ENCODE measurements at places on chromosomes 3 and 15. TPM values are rescaled to one million over a fixed set of nuclear protein-coding genes. Genes with fewer than 3 reads are reported as not detected.

GRCh38 chr15:77851691-77852090 is 219.0 kb upstream of the LINGO1 start:
- no peak for DNase-seq

GRCh38 chr15:51493892-51494291 is 128.7 kb downstream of the DMXL2 start:
- no peak for DNase-seq

- DNase-seq = no peak
Measured at GRCh38 chr3:112897791-112898190, 51.1 kb upstream of the CD200R1L start.

DNA sequence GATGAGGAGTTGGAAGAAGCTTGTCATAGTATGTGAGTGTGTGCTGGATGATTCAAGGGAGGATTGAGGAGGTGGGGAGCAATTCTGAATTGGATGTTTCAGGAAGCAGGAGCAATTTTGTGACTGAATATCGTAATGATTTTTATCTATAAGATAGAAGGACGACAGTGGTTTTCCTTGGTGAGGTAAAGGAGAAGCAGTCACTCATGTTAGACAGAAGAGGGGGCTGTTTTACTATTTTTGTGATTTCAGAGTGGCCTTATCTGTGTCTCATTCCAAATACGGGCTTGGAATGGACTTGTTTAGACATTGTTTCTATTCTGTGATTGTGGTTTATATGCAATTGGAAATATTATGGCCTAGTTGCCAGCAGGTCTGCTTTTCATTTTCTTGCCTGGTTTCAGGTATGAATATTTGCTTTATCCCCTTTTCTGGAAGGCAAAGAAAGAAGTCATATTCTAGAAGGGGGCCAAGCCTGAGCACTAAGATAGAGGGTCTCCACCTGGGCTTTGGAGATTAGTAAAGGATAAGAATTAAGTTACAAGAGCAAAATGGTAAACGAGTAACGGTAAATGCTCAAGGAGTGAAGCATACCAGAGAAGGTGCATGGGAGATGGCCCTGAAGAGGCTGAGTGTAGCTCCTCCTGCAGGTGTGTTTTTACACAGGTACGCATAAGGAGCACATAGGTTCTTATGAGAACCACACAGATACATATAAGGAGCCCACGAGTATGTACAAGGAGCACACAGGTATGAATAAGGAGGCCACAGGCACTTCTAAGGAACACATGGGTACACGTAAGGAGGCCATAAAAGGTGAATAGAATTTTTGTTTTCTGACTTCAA is 124.6 kb upstream of the KCNAB1 start:
- peak; percentile 57 for DNase-seq

DNA sequence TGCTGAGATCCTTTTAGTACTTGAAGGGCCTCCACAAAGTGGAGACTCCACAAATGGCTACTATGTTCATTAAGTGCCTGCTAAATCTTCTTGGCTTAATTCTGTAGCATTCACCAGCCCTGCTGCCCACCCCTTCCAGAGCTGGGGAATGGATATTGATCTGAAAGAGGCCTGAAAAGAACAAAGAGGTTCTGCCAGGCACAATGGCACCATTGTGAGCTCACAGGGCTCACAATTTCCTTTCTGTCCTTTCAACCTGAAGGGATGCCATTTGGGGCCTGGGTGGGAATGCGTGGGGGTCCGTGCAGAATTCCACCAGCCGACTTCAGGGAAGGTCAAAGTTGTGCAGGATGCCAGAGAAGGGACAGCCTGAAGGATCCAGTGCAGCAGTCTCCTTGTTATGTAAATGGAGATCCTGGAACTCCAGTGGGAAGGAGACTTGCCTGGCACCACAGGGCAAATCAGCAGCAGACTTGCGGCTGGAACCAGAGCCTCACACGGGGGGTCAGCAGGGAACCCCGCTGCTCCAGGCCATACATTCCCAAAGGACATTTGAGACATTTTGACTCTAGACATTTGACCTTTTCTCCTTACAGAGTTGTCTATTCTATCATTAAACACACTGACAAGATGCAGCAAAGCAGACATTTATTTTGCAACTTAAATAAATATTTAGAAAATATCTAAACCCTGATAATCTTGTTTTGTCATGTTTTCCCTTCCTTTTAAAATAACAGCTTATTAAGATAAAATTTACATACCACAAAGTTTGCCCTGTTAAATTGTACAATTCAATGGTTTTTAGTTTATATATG is 21.5 kb upstream of the MORF4L1 start:
- DNase-seq = no peak

DNA sequence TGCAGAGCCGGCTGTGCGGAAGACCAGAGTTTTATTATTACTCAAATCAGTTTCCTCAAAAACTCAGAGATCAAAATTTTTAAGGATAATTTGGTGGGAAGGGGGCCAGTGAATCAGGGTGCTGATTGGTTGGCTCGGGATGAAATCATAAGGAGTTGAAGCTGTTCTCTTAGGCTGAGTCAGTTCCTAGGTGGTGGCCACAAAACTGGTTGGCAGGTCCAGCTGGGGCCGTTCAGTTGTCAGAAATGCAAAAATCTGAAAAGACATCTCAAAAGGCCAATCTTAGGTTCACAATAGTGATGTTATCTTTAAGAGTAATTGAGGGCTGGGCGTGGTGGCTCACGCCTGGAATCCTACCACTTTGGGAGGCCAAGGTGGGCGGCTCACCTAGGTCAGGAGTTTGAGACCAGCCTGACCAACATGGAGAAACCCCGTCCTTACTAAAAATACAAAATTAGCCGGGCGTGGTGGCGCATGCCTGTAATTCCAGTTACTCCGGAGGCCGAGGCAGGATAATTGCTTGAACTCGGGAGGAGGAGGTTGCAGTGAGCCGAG is 2.3 kb upstream of the ZNF589 start:
- no peak for DNase-seq

Gene PLCL2
- 3.3 TPM for total RNA-seq

DNA sequence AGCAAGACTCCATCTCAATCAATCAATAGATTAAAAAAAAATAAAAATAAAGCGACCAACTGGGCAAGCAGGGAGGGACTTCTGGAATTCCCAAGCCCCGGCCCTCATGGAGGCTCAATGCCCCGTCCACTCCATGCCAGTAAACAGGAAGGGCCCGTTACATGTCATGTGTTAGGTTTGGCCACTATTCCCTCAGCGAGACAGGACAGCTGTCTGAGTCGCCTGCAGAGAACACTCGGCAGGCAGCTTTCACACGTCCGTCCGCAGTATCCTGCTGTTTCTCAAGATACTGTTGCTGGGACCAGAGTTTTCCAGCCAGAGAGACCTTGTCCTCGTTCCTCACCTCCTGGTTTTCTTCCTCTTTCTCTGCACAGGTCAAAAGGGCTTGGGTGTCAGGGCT is 18.0 kb downstream of the TMEM44 start:
- no peak for DNase-seq

DNA sequence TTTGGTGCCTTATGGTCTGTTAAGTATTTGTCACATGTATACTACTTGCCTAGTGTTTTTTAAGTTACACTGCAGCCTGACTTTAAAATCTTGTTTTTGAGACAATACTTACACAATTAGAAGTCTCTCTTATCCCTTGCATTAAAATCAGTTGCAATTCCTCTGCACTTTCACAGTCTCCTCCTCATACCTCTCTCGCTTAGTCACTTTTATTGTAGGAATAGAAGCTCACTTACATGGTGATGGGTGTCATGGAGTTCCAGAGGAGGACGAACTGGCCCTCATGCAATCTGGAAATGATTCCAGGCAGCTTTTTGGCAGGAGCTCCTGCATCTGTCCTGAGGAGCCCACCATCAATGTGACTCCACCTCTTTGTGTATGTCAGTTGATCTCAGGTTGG is 238.4 kb upstream of the TBC1D5 start:
- peak; percentile 60 for DNase-seq

- DNase-seq = no peak
Measured at GRCh38 chr15:101329309-101329863, 34.3 kb upstream of the SNRPA1 start.

DNA sequence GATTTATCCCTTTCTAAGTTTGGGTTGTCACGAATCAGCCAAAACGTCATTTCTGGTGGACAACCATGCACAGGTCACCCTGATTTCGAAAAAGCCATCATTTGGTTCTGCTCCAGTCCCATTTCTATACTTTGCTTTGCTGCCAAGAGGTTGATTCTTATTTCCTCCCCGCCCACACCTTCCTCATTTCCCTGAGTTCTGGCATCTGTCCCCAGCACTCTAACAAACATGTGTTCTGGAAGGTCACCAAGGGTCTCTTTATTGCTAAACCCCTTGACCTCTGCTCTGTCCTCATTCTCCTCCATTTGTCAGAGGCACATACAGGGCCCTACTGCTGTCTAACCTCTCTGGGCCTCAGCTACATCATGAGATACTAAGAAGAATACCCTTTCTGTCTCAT is 36.4 kb upstream of the PTPRG start:
- DNase-seq = no peak

GRCh38 chr3:195119461-195120266 is 151.3 kb downstream of the XXYLT1 start:
- peak; percentile 78 for DNase-seq

GRCh38 chr3:99712291-99712954 is 74.0 kb downstream of the COL8A1 start:
- no peak for DNase-seq

GRCh38 chr3:23612296-23612891 is 193.4 kb upstream of the UBE2E1 start:
- DNase-seq = peak; percentile 48

DNA sequence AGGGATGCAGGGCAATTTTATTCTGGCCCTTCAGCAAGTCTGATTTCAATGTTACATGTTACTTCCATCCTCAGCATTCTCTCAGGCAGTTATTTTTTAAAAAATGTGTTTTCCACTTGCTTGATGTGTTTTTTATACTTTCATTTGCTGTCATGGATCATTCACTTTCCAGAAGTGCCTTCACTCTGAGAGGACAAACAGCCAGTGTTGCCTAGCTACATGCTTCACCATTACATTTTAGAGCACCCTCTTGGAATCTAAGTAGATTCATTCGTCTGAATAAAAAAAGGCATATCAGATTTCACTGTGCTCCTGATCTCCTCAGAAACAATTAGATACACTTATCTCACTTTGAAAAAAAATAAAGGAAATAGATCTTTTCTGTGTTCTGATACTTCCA is 93.6 kb upstream of the POU1F1 start:
- DNase-seq = no peak

GRCh38 chr3:162130582-162130981 is 634.0 kb downstream of the OTOL1 start:
- no peak for DNase-seq

DNA sequence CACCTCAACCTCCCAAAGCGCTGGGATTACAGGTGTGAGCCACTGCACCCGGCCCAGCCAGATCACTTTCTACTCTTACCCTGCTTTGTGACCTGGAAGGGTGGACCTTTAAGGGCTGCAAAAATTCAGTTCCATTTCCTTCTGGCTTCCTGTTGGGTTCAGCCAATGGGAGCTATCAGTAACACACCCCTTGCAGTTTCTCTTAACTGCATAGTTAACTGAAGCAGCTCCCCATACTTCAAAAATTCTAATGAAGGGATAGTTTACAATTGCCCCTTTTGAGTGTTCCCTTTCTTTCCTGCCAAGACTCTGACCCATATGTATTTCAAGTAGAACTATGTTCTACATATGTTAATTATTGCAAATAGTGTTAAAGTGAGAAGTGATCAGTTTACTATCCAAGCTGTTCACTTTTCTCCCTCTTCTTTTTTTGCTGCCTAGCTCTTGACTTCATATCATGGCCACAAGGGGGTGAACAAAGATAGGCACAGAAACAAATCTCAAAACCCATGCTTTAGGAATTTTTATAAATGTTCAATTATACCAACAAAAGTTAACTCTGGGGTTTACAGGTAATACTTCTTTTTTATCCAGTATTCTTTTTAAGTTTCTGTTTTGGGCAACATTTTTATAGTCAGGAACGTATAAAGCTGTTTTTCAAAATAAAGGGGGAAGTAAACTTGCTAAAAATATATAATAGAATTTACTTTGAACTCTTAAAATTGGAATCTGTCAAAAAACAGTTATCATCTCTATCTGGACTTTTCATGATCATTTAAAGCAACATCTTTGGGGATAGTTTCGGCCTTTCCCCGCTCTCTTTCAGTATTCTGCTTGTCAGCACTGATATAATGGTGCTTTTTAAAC is 8.1 kb downstream of the PGBD4 start:
- peak; percentile 43 for DNase-seq

- no peak for DNase-seq
Measured at GRCh38 chr3:134312072-134312872, 61.6 kb upstream of the RYK start.

GRCh38 chr3:64143409-64144130 is 81.7 kb downstream of the PRICKLE2 start:
- DNase-seq = peak; percentile 83

DNA sequence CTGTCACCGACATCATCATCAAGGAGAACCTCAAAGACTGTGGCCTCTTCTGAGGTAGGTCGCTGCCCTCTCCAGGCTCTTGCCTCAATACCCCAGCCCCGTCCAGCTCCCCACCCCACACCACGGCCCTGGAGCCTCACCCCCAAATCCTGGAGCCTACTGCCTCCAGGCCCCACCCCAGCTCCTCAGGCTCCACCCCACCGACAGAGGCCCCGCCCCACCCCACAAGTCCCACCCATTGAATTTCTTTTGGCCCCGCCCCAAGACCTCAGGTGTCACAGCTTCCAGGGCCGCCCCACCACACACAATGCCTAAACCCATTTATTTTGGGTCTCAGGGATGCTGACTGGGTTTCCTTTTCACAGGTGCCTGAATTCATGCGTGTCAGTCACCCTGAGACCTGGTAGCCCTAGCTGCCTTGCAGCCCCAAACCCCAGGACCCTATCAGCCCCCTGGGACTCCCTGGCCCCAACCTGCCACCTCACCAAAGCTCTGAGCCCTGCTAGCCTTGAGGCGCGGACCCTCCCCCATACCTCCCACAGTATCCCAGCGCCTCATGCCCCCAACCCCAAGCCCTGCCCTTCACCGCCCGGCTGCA is 3.6 kb downstream of the GNAT1 start:
- DNase-seq = no peak

GRCh38 chr15:99914723-99915122 is 181.5 kb upstream of the LYSMD4 start:
- DNase-seq = no peak

- peak; percentile 56 for DNase-seq
Measured at GRCh38 chr3:46500656-46501635, 3.2 kb downstream of the RTP3 start.

GRCh38 chr3:59082106-59082505 is 32.3 kb upstream of the CFAP20DC start:
- no peak for DNase-seq

DNA sequence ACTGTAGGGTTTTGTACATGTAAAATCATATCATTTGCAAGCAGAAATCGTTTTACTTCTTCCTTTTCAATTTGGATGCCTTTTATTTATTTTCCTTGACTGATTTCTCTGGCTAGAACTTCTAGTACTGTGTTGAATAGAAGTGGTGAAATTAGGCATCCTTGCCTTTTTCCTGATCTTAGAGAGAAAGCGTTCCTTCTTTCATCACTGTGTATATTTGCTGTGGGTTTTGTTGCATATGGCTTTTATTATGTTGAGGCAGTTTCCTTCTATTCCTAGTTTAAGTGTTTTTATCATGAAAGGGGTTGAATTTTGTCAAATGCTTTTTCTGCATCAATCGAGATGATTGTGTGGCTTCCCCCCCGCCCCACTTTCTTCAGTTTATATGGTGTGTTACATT is 140.9 kb downstream of the ATG7 start:
- no peak for DNase-seq

Gene IQCH
- 2.3 TPM for total RNA-seq

- DNase-seq = no peak
Measured at GRCh38 chr15:71422530-71423259, 307.4 kb downstream of the THSD4 start.
